ENCODE measurements at places on chromosomes 7 and 10.

GRCh38 chr10:114329634-114330365, 74.5 kb downstream of the AFAP1L2 start:
- no peak for DNase-seq

DNA sequence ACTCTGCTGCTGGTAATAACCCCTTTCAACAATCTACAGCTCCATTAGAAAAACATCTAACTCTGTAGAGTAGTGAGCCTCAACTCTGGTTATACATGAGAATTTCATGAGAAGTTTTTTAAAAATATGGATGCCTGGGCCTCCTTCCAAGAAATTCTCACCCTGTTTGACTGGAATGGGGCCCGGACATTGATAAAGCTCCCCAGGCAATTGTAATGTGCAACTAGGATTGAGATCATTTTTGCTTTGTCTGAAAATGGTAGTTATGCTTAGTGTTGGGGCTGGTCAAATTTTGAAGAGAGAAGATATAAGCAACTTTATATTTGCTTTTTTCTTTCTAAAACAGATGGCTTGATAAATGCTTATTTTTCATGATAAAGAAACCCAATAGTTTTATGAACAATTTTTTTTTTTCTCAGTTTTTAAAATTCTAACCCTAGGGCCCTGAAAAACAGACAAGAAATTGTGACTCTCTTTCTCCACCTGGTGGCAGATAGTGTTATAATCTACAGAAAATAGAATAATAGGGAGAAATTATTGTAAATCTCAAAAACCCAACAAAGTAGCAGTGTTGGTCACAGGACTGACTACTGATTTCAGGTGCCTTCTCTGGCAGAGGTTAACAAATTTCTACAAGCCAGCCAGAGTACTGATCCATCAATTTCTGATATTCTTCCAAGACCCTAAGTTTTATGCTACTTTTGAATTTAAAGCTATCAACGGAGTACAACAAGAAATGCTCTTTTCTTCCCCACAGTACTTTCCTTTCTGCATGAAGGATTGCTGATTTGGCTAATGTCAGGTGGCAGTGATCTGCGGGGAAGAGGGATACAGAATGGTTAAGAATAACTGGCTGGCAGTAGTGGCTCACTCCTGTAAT, 174.8 kb downstream of the DKK1 start:
- DNase-seq = no peak

DNA sequence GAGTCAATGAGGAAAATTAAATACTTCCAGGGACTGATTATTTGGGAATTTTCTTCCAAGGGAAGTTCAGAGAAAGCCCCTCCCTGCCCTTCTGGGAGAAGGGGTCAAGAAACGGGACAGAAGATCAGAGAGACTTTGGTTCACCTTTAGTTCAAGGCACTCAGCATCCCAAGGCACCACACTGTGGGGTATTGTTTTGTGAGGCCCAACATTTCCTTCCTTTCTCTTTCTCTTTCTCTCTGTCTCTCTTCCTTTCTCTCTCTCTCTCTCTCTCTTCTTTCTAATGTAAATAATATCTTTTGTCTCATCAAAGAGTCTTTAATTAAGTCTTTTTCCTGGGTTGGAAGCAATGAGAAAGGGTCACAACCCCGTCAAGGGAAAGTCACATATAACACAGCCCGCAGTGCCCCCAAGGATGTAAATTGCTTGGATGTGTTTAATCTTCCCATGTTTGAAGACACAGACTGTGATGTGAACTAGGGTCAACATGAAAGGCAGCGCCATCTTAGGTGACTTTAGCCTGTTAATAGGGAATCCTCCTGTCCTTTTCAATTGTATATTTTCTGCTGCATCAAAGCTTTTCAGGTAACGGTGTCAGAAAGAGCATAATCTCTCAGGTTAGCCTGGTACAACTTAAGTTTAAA, 983.3 kb upstream of the C7orf33 start:
- no peak for DNase-seq

DNA sequence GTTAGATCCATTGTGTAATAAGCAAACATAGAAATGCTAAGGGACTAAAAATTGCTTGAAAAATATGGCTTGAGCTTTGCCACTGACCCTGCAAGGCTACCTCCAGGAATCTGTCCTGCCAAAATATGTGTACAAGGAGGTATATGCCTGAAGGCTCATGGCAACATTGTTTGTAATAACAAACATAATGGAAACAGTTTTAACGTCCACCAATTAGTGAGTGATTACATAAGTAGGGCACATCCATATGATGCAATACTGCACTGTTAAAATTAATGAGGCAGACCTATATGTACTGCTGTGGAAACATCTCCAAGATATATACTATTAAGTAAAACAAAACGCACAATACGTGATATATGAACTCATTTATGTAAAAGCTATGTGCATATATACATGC, 13.1 kb upstream of the GOT1 start:
- no peak for DNase-seq

DNA sequence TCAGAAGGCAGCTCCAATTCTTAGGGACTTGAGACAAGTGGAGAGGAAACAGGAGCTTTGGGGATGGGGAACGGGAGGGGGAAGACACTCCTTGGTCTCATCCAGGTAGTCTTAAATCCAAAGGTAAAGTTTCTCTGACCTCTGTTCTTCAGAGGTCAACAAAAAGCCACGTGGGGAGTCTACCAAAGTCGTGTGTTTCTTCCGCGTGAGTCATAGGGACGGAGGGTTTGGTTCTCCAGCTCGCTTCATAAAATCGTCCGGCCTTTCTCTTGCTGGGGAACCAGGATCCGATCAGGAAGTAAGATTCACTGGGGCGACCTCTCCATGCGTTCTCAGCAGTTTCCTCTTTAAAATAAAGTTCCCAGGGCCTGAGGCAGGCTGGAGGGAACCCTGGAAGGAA, 275.7 kb downstream of the TCERG1L start:
- DNase-seq = no peak

DNA sequence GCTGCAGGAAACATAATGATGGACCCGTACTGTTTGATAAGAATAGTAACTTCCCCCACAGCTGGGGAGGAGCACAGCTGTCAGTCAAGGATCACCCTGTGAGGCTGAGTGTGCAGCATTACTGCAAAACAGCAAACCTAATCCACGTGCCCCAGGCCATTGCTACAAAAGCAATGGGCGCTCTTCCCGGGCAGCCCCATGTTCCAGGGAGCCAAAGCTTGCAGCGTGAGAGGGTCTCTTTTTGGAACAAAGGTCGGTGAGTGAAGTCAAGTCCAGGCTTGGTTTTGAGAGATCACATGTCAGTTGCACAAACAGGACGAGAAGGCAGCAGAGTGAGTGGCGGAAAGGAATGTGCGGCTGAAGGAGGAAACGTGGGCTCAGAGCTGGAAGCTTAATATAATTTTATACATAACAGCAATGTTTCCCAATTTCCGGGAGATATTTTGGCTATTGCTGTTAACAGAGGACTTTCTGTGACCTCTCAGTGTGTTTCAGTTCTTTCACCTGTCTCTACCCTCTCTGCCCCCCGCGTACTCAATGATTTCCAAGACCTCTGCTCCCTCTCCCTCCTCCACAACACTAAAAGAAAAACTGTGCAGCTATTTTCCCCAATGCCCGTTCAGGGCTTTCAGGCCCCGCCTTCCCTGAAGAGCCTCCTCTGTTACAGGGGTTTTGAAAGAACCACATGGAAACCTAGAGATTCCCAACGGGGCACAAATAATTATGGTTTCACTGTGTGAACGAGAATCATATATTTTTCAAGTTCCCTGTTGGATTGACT, 128.9 kb downstream of the MTPAP start:
- no peak for DNase-seq

GRCh38 chr10:73228247-73228646, 18.8 kb downstream of the DNAJC9 start:
- no peak for DNase-seq

- DNase-seq = no peak
Measured at GRCh38 chr7:49255054-49255453, 330.7 kb downstream of the CDC14C start.

DNA sequence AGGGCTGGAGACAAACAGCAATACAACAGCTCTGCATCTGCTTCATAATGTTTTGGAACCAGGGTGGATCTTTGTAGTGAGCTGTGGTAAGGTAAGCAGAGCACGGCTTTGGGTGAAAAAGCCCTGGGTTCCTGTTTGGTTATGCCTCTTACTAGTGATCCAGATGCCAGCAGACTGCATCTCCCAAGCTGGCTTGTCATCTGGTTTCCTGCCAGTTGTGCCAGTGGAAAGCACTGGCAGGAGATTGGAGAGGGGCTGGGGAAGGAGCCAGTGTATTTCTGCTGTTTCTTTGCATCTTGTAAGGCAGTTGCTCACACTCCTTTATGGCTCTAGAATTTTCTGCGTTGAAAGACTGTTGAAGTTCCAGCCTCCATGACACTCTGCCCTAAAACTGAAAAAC, 137.6 kb downstream of the TSPAN12 start:
- DNase-seq = no peak

- no peak for DNase-seq
Measured at GRCh38 chr10:132987671-132988571, 45.6 kb upstream of the CFAP46 start.

DNA sequence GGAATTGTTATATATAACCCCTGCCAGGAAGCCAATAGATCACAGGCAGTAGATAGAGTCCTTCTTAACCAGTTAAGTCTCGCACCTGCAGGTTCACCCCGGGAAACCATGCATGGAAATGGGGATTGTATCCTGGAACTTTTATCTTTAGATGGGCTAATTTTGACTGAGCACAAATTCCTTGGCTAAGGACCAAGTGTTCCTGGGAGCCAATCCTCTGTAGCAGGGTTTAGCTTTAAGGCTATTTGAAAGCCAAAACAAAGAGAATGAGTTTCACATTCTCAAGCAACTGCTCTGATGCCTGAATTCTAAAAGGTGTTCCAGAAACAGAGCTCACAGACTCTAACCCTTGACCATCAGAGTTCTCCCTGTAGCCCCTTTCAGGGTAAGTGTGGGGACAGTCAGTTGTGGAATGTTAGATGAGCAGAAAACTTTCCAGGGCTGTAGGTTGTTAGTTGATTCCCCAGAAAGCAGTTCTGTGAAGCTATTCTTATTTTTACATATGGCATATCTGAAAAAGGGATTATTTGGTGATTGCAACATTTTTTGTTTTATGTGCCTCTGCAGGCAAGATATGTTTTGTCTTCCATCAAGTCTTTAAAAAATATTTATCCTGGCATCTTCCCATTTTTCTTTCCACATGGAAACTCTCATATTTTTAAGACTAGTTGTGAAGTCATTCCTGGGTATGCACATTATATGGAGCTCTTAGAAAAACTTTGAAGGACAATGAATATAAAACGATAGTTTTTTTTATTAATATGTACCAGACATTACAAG, 16.2 kb upstream of the NPVF start:
- no peak for DNase-seq

DNA sequence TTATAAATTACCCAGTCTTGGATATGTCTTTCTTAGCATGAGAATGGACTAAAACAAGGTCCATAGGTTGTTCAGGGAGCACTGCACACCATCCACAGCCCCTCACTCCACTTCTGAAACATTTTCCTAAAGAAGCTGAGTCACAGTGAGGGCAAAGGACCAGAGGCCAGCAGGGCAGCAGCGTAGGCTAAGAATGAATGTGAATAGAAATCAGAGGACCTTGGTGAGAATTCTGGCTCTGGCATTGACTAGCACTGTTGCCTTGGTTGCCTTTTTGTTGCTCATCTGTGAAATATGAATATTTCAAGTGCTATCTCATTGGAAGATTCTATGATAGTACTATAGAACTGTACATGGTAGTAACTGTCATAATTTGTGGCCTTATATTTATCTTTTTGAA, 41.7 kb upstream of the TOMM7 start:
- DNase-seq = no peak

- DNase-seq = no peak
Measured at GRCh38 chr10:21021231-21021630, 124.1 kb upstream of the NEBL start.

GRCh38 chr10:123798856-123799255, 92.8 kb downstream of the CPXM2 start:
- DNase-seq = no peak

GRCh38 chr10:63707254-63707910, 186.2 kb downstream of the REEP3 start:
- DNase-seq = no peak

All from T-helper 17 cell (primary cell).